ENCODE measurements at places on chromosomes 1 and 21. TPM values are rescaled to one million over a fixed set of nuclear protein-coding genes. Genes with fewer than 3 reads are reported as not detected.

Gene IKBKE
- total RNA-seq = 30.7 TPM

Gene CD160
- total RNA-seq = not detected

Gene OR2T8
- total RNA-seq = not detected

Gene F13B
- not detected for total RNA-seq

Gene SFN
- 0.14 TPM for total RNA-seq

Gene CHIA
- not detected for total RNA-seq

Gene LGR6
- not detected for total RNA-seq

Gene ELF3
- 2.3 TPM for total RNA-seq

Gene ZSCAN20
- total RNA-seq = 15.1 TPM

Gene S100A14
- not detected for total RNA-seq

Gene AADACL4
- total RNA-seq = not detected

Gene MXRA8
- 172 TPM for total RNA-seq

Gene F3
- total RNA-seq = 94.4 TPM

Gene RXRG
- not detected for total RNA-seq

Gene ARHGAP29
- total RNA-seq = 7.7 TPM

Gene GLMN
- 10.9 TPM for total RNA-seq

Gene TNFRSF14
- 4.8 TPM for total RNA-seq

Gene S100A12
- not detected for total RNA-seq
